Activated naive CD4-positive, alpha-beta T cell treated with anti-CD3 and anti-CD28 coated beads, Interleukin-2, amount 50 U/mL, for 72 hours (primary cell): ENCODE measurements at places on chromosomes 11 and 22.

- no peak for DNase-seq
Measured at GRCh38 chr11:30260813-30261212, 30.0 kb downstream of the FSHB start.

- no peak for DNase-seq
Measured at GRCh38 chr11:70566768-70567530, 168.6 kb downstream of the CTTN start.

DNA sequence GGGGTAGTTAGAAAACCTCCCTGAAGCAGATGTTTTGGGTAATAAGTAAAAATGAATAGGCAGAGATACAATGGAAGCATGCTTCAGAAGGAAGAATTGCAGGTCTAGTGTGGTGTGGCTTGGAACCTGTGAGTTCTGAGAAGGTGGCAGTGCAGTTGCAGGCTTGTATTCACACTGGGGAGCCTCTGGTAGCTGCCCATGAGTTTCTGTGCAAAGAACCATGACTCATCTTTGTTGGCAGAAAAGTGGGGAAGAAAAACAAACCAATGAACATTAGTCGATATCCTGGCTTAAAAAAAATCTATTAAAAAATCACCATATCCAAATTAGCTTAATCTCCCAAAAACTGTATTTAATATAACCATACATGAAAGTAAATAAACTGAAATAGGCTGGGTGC lies 232.6 kb downstream of the FAT3 start:
- DNase-seq, result no peak

DNA sequence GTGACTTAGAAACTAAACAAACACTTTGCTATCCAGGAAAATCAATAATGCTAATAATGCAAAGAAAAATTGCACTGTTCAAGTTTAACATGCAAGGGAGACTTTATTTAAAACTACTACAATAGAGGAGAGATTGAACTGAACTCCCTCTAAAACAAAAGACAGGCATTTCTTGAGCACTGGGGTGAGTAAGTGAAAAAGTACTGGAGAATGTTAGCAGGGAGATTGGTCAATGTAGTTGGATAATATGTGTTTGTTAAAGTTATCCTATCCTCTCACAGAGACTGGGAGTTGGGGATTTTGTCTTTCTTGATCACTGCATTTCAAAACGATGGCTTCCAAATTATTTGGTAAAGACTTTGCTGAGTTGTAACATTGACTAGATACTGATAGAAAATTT lies 77.6 kb downstream of the LUZP2 start:
- no peak for DNase-seq

DNA sequence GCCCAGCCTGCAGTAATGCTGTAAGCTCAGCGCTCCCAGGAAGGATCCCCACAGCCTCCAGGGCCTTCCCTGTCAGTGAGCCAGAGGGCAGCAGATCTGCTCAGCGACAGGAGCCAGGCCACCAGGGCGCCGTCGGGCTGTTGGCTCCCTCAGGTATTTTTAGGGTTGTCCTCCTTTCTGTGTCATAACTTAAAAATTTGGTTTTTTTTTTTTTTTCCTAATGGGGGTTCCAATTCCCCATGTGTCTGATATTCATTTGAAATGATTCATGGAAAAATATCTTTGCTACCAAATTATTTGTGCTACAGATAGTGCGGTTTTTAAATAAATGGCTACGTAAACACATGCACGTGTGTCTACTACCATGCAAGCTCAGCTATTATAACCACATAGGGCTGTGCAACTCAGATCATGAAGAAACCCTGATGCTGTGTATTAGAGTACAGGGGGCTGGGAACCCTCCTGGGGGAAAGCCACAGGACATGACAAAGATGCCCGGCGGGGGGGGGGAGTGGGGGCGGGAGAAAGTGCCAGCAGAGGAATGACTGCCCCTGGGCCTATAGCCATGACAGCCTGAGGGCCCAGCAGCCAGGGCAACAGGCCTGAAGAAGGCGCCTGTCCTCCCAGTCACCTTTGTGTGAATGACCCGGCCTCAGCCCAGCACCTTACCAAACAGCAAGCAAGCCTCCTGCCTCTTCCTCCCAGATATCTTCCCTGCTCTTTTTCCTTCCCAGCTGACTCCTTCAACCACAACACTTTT lies 89.3 kb downstream of the NAT10 start:
- no peak for DNase-seq
